GM12891 (cell line): ENCODE measurements at places on chromosomes 11 and 22.

DNA sequence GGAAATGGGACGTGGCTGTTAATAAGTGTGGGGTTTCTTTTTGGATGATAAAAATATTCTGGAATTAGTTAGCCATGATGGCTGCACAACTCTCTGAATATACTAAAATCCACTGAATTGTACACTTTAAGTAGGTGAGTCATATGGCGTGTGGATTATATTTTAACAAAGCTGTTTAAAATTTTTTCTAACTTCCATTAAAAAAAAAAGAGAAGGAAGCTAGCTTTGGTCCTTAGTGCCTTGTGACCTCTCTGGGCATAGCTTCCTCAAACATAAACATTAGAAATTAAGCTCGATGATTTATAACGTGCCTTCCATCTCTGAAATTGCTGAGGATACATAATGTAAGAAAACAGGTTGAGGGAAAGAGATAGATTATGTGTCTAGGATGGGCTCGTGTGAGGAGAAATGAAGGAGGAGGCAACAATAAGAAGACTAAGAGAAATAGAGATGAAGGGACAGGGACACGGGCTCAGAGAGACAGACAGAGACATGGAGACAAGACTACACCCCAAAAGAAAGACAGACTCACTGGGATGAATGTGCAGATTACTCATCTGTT, 20.0 kb downstream of the IRAG1 start:
- DNase-seq: no peak

DNA sequence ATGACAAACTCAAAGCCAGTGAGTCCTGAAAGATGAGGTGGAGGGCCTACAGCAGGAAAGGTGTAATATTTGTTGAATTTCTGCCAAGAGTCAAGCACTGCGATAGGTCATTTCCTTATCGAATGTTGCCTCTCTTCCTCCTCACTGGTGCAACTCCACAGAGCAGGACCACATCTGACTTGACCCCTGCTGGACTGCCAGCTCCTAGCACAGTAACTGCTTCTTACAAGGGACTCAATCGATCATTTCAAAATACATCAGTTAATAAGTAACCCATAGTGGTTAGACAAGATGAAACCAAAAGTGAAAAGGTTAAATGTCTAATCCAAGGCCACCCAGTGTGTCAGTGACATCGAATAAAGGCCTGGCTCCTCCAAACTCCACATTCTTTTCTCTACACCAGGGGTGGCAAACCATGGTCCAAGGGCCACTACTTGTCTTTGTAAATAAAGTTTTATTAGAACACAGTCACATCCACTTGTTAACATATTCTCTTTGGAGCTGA, 98.5 kb upstream of the CSNK2A3 start:
- no peak for DNase-seq

- DNase-seq: no peak
Observed at GRCh38 chr11:30091246-30091645, 74.4 kb upstream of the KCNA4 start.

- DNase-seq: no peak
Observed at GRCh38 chr11:132452616-132453015, 1079.7 kb downstream of the OPCML start.

GRCh38 chr11:45106440-45106839, 40.0 kb upstream of the PRDM11 start:
- no peak for DNase-seq

- DNase-seq: no peak
Observed at GRCh38 chr11:133531458-133531857, 843 bp downstream of the OPCML start.

DNA sequence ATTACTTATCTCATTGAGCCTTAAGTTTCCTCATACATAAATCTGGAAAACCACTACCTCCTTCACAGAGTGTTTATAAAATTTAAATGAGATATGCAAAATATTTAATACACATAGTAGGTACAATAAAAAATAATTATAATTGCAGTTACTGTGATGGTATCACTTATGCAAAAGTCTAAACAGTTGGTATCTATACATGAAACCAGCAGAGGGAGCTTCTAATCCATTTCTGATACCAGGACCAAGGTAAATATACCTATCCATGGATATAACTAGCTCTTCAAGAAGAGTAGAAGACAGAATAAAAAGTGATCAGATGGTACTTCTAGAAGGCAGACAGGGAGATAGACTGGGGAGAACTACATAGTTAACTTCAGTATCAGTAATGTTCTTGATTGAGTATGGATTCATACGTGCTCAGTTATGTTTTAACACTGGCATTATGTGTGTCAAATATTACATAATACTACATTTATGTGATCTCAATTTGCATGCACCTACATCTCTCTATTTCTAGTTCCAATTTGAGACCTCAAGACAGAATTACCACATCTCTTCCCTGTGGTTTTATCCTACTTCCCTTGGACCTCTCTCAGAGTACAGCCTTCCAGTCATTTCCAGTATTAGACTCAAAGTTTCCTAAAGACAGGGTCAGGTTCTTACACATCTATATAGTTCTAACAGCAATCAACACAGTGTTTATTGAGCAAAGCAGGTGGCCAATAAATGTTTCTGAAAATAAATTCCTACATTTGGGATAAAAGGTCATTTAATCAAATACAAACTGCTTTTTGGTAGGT, 13.7 kb upstream of the TSG101 start:
- no peak for DNase-seq

DNA sequence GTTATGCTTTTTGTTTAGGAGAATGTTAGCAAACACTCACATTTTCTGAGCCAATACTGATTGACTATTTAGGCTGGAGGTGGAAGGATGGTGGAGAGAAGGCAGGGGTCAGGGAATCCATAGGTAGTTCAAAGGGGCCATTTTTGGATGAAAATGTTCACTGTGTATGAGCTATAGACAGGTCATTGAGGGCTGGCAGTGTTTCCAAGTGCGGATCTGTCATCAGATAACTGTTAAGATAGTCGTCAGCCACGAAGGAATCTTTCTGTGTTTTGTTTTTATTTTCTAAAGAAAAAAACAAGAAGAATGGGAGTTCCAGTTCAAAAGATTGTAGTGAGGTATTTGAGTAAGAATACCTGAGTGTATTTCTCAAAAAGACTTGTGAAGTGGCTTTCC, 3.1 kb downstream of the KCNJ5 start:
- no peak for DNase-seq

GRCh38 chr11:34343153-34343552, 14.7 kb downstream of the ABTB2 start:
- DNase-seq: no peak

- DNase-seq: no peak
Observed at GRCh38 chr22:20926243-20926642, 9.0 kb downstream of the CRKL start.

GRCh38 chr11:34773211-34773610, 143.0 kb downstream of the APIP start:
- DNase-seq: no peak

DNA sequence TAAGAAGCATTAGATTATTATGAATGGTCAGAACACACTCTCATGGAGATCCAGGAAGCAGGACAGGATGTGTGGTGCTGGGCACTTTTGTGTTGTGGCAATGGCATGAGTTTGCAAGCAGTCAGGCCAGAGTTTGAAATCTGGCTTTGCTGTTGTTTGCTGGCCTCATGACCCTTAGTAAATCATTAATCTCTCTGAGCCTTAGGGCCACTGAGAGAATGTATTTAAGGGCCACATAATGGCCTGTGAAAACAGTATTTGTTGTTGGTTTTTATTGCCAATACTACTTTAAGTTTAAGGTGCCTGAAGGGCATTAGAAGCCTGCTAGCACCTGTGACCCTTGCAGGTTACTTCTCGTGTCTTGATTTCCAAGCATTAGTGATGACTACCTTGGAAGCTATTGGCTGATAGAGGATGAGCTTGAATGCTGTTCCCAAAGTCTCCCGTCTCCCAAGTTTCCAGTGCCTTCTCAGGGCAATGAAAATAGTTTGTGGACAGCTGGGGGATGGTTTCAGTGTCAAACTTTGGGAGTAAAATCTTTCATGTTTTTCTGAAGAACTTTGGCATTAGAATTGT, 24.6 kb downstream of the STIM1 start:
- no peak for DNase-seq

DNA sequence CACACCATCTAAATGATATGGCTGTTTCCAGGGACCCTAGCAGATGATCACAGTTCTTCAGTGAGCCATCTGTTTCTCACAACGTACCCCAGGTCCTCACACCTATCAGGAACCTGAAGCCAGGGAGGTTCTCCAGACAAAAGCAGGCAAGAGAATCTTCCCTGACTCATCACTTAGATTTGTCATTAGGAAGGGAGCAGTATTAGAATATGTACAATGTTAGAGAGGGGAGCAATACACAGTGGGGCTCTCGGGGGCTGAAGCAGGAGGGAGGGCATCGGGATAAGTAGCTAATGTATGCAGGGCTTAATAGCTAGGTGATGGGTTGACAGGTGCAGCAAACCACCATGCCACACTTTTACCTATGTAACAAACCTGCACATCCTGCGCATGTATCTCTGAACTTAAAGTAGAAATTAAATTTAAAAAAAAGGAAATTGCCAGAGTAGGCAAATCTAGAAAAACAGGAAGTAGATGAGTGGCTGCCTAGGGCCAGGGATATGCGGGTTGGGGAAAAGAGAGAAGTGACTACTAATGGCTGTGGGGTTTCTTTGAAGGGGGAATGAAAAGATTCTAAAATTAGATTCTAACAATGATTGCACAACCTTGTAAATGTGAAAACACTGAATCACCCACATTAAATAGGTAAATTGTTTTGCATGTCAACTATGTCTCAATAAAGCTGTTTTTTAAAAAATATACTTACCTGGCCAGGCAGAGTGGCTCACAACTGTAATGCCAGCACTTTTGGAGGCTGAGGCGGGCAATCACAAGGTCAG, 14.4 kb downstream of the C22orf42 start:
- DNase-seq: no peak

DNA sequence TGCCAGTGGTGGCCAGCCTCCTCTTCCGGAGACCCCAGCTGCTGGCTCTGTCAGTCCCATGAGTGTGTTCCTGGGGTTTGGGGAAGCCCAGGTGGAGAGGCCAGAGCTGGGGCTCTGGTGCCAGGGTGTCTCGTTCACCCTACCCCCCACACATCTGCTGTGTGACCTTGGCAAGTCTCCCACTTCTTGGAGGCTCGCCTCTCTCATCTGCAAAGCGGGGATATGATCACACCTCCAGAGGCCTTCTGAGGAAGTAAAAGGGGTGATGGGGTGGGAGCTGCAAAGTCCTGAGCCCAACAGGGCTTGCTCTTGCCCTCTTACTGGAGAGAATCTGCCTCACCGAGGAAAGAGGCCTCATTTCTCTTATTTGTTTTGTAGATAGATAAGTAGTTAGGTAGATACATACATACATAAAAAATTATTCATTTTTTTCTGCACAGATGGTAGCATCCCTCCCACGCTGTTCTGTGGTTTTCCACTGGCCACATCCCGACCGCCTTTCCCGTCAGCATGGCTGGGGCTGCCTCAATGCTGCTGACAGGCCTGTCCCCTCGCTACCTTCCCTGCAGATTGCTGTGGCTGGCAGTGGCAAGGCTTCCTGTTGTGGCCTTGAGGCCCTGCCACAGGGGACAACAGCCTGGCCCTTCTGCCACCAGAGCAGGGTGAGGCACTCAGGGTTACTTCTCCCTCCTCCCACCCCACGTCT, 23.9 kb downstream of the MYO7A start:
- no peak for DNase-seq

DNA sequence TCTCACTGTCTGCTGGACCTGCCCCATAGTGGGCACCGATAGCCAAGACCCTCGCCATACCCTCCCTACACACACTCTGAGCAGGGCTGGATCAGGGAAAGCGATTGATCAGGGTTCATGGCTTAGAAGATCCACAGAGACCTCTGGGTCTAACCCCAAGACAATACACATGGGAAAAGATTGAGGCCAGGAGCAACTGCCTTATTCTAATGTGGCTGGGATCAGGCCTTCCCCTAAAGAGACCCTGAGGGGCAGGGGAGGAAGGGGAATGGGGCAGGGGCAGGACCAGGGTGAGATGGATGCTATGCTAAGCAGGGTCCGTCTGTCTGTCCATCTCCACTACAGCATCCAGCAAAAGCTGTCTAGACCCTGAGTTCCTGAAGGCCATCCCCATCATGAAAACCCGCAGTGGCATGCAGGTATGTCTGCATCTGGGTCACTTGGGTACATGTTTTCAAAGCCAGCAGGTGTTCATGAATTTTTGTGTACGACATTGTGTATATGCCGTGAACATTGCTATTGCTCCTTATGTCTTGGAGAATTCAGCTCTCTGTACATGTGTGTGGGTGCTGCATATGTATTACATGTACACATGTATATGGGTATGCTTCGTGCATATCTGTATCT, 15.3 kb upstream of the RELT start:
- no peak for DNase-seq

DNA sequence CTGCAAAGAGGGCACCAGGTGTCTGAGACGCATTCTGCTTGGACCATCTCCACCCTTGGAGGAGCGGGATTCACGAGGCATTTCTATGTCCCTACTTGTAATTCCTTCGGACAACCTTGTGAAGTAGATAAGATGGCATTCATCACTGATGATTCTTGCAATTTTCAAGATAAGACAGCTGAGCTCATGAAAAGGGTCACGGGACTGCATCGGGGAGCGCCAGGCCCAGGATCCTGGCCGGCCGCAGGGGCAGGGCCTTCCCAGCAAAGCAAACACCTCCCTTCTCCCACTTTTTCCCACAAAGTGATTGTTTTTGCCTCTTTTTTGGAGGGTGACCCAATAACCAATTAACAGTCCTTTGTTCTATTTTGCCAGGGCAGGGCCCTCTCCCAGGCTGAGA, 8.4 kb downstream of the LIF start:
- DNase-seq: no peak

GRCh38 chr11:14500181-14500651, 605 bp upstream of the COPB1 start:
- DNase-seq: peak; percentile 25

DNA sequence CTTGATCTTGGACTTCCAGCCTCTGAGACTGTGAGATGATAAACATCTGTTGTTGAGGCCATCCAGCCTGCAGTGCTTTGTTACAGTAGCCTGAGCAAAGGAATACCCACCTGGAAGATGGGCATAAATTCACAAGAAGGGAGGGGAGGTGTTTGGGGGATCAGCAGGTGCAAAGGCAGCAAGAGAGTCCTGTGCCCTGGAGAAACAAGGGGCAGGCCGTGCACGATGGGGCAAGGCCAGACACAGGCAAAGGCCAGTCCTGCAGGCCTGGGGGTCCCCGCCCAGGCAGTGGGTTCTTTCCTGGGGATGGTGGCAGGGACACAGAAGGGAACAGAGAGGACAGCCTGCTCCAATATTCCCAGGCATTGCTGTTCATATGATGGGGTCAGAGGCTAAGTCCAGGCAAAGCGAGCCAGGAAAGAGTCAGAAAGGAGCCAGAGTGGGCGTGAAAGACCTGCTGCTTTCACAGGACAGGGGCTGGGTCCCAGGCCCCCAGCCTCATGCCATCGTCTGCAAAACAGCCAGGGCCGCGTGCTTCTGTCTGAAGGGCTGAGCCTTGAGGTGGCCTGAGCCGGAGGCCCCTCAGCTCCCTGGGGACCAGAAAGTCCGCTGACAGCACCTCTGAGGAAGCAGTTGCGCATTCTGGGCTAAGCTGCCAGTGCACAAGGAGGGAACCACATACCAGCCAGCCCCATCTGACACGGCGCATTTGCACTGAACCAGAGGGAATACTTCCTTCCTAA, 48.8 kb downstream of the MYEOV start:
- no peak for DNase-seq

DNA sequence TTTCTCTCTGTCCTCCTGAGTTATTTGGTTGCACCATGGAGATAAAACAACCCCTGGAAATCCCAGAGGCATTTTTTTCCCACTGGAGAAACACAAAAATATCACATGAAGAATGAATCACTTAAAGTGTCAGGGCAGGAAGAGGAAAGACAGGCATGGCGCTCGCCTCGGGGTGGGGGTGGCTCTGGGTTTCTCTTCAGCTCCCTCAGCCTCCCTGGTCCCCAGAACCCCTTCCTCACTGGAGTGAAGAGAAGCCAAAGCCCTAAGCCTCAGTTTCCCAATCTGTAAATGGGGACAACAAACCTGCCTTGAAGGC, 938 bp downstream of the SHISAL1 start:
- no peak for DNase-seq
